ENCODE measurements at places on chromosomes 16 and 17.

DNA sequence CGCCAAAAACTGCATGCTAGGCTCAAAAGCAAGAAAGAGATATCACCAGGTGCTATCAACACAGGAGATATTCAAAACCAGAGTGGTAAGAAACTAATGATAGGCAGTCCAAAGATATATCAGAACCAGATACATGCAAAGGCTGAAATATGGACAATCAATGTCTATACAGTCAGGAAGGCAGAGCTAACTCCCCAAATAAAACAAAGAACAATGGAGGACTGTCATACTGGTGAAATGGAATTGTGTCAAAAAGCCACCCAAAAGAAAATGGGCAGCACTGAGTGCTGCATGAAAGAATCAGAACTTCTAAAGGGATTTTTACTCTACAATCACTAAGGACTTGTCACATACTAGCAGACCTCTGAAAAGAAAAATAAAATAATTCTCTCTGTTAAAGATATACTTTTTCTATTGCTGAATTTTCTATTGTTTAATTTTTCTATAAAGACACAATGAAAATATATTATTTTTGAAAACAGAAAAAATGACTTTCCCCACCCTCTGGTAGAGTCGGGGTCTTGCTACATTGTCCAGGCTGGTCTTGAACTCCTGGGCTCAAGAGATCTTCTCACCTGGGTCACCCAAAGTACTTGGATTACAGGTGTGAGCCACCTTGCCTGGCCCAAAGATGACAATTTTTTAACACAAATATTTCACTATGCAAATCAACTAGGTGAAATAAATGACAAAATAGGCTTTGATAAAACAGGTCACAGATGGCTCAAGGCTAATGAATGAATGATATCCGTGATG is 98.2 kb downstream of the USP32 start:
- DNase-seq, result no peak

- DNase-seq, result no peak
Measured at GRCh38 chr16:76277460-76278030, 344 bp downstream of the CNTNAP4 start.

DNA sequence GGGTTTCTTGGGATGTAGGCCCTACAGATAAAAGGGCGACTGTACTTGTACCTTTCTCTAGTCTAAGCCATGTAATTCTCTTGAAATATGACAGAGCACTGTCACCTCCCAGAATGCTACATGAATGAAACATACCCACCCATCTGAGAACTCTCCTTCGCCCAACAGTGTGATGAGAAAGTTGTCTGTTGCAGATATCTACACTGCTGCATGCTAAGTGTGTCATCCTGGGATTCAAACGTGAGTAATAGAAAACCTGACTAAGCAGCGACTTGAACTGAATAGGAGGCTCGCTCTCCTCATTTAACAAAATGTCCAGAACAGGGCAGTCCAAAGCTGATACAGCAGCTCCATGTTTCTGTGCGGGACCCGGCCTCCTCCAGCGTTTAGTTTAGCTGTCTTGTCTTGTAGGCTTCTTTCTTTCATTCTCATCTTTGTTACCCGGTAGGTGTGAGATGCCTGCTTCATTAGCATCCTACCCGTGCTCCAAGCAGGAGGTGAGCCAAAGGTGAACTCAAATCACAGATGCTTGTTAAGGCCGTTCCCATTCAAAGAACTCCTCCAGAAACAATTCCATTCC is 211.9 kb downstream of the PRKCA start:
- no peak for DNase-seq

DNA sequence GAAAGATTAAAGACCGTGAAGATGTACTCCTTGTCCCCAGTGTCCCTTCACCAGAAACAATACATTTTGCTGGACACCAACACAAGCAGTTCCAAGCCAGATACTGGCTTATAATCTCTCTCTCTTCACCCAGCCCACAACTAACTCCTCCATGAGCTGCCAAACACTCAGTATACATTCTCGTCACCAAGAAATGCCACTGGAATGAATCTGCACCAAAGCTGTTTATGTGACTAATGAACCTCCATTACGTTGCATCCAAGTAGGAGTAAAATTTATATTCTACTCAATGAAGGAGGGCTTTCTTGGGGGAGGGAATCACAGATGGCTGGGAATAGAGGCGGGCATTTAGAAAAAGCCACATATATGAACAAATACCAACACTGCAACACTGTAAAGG is 20.9 kb upstream of the SOX9 start:
- DNase-seq, result no peak

- no peak for DNase-seq
Measured at GRCh38 chr16:8796469-8797363, 723 bp downstream of the TMEM186 start.

DNA sequence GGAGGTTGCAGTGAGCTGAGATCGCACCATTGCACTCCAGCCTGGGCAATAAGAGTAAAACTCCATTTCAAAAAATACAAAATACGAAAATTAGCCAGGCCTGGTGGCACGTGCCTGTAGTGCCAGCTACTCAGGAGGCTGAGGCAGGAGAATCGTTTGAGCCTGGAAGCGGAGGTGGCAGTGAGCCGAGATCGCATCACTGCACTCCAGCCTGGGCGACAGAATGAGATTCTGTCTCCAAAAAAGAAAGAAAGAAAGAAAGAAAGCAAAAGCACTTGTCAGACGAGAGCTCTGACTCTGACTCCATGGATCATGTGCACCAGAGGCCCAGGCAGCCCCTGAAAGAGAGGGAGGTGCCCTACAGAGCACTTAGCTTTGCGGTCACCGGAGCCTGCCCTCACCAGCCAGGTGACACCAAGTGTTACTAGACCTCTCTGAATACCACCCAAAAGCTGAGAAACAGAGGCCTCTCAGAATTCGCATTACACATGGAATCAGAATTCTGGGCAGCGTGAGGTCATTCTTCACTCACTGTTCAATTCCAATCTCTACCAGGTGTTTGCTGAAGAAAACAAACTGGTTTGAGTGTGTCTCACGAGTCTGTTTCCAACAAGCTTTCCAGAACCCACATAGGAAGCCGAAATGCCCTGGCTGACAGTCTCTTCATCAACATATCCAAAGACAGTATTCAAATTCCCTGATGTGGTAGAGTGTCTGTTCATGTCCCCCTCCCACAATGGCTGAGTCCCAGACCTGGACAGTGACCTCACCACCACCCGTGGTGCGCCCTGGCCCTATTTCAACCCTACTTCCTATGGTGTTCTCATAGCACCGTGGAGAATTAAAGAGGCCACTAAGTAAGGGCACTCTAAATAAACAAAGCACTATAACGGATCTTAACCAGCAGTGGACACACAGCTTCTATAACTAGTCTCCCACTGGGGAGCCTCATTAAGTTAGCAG is 1.5 kb downstream of the FLCN start:
- DNase-seq, result no peak

DNA sequence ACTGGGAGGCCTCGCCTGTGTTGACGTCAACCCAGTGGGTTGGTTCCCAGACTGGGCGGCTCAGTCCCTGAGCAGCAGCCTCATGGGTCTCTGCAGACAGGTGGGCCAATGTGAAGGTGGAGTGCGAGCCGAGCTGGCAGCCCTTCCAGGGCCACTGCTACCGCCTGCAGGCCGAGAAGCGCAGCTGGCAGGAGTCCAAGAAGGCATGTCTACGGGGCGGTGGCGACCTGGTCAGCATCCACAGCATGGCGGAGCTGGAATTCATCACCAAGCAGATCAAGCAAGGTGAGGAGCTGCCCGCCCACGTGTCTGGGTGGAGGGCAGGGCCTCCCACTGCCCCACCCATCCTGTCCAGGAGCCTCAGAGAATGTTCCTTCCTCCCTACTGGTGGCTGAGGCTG is 44.1 kb downstream of the MRC2 start:
- no peak for DNase-seq

Measured in SW 1271 (cell line).